ENCODE measurements at places on chromosomes 3 and 15.

DNA sequence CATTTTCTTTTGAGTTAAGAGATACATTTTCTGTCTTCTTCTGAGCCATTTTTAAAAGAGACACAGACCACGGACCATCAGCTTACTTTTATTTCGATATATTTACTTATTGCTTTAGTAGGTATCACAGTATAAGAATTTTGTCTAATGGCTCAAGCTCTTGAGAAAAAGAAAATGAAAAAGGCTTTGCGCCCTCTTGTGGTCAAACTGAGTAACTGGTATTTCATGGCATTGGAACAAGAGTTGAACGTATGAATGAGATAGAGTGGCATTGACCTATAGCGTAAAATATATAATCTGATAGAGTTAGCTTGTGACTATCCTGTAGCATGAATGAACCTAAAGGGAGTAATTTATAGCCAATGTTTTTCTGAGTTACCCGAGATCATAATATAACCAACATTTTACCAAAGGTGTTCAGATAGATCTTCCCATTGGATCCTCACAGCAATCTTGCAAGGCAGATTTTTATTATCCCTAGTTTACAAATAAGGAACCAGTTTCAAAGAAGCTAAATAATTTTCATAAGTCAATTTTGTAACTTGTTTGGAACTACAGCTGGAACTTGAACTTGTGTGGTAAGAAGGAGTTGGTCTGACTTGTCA lies 154.6 kb downstream of the POLR2M start:
- peak; percentile 59 for DNase-seq

GRCh38 chr15:68830141-68830785 lies 9.6 kb upstream of the ANP32A start:
- no peak for DNase-seq

- no peak for DNase-seq
These were observed 94.9 kb upstream of the ATP2B2 start for GRCh38 chr3:10600296-10600714.

GRCh38 chr3:143266927-143267326 lies 147.4 kb downstream of the CHST2 start:
- DNase-seq = no peak

GRCh38 chr3:194777729-194778128 lies 92.0 kb downstream of the FAM43A start:
- no peak for DNase-seq

GRCh38 chr3:39075910-39076309 lies 24.1 kb downstream of the WDR48 start:
- no peak for DNase-seq

GRCh38 chr3:105351821-105352220 lies 14.9 kb upstream of the ALCAM start:
- no peak for DNase-seq

DNA sequence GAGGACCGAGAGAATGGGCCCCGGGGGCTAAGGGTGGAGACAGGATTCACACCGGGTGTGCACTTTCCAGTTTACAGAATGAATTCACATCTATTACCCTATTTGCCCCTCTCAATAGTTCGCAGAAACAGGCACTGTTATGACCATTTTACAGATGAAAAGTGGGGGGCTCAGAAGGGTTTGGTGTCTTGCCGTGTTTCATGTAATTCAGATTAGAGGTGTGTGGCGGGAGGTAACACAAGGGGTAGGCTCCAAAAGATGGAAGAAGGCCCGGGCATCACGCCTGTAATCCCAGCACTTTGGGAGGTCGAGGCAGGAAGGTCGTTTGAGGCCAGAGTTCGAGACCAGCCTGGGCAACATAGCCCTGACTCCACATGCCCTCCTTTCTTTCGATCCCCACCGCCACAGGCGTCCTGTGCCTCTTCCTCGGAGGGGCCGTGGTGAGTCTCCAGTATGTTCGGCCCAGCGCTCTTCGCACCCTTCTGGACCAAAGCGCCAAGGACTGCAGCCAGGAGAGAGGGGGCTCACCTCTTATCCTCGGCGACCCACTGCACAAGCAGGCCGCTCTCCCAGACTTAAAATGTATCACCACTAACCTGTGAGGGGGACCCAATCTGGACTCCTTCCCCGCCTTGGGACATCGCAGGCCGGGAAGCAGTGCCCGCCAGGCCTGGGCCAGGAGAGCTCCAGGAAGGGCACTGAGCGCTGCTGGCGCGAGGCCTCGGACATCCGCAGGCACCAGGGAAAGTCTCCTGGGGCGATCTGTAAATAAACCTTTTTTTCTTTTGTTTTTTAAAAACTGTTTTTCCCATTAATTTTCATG lies 3.4 kb downstream of the DUOXA2 start:
- no peak for DNase-seq

- no peak for DNase-seq
These were observed 40.0 kb downstream of the SLC6A11 start for GRCh38 chr3:10855871-10856662.

DNA sequence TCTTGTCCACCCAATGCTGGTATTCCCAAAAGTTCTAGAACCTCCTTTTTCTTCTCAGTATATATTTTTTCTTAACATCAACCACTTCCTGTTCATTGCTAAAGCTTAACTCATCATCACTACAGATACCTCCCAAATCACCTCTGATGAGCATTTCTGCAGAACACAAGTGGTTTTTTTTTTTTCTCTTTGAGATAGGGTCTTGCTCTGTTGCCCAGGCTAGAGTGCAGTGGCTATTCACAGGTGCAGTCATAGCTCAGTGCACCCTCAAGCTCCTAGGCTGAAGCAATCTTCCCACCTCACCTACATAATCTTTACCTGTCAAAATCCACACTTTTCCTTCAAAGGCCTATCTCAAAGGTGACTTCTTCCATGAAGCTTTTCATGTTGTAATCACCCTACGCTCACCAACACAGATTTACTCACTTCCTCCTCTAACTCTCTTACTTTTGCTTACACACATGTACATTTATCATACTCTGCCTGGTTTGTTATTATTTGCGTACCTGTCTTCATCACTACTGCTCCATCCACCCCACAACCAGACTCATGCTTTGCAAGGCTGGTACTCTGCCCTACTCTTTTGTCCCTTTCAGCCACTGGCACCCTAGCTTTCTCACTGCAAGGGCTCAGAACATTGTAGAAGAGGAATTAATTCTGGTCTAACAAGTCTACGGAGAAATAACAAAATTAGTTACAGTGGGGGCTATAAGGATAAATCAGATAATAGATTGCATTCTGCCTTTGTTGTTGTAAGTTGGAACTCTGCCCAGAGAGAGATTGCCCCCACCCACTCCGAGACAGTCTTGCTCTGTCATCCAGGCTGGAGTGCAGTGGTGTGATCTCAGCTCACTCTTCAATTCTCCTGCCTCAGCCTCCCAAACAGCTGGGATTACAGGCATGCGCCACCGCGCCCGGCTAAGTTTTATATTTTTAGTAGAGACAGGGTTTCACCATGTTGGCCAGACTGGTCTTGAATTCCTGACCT lies 27.5 kb downstream of the HERC1 start:
- DNase-seq = no peak

DNA sequence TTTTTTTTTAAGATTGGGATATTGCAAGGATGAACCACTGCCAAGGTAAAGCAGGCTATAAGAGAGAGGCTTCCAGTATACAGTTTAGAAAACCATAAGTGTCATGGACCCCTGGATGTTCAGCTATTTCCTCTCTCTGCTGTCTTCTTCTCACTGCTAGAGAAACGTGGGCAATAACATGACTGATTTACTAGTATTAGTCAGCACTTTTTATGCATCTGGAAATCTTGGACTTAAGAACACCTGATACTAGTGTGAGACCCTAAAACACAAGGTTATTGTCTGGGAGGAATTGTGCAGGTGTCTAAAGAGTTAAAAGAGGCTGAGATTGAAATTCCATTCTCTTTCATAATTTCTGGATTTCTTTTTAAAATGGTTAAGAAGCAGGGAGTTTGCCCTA lies 460.6 kb upstream of the MCTP2 start:
- no peak for DNase-seq

- DNase-seq = no peak
These were observed 21.5 kb downstream of the FRMD4B start for GRCh38 chr3:69364354-69364753.

DNA sequence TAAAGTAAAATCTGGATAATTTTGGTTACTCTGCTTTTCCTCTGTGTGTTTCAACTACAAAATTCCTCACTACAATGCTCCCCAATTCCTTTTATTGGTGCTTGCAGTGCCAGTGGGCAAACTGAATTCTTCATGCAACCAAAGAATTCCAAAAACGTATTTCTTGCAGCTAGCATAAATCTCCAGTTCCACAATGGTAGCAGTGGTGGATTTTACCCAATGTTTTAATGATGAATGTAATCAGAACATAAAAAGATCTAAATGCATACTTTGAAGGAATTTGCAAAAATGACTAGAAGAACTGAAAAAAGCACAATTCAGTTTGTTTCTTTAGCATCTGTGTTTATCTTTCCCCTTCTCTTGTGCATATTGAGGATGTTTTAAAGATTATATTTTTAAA lies 359.6 kb upstream of the TPRG1 start:
- DNase-seq = no peak

DNA sequence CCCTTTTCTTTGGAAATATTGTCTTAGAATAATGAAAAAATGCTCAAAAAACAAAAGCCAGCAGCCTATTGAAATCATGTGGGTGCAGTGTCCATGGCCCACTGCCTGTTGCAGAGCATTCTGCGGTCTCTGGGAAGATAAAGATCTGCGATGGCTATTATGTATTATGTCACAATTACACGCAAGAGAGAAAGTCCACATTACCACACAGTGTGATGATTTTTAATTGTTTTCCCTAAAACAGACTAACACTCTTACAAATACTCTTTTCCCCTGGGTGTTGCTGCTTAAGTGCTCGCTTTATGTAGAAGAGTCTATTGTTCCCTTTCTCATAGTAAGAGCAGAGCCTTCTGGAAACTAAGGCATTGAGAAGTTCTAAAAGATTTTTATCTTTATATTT lies 32.2 kb downstream of the SSR3 start:
- no peak for DNase-seq

- DNase-seq = no peak
These were observed 29.9 kb upstream of the ALDH1A2 start for GRCh38 chr15:58095415-58095814.

GRCh38 chr3:64619216-64619615 lies 68.6 kb downstream of the ADAMTS9 start:
- DNase-seq = no peak

GRCh38 chr3:177523067-177523675 lies 325.9 kb upstream of the TBL1XR1 start:
- no peak for DNase-seq

DNA sequence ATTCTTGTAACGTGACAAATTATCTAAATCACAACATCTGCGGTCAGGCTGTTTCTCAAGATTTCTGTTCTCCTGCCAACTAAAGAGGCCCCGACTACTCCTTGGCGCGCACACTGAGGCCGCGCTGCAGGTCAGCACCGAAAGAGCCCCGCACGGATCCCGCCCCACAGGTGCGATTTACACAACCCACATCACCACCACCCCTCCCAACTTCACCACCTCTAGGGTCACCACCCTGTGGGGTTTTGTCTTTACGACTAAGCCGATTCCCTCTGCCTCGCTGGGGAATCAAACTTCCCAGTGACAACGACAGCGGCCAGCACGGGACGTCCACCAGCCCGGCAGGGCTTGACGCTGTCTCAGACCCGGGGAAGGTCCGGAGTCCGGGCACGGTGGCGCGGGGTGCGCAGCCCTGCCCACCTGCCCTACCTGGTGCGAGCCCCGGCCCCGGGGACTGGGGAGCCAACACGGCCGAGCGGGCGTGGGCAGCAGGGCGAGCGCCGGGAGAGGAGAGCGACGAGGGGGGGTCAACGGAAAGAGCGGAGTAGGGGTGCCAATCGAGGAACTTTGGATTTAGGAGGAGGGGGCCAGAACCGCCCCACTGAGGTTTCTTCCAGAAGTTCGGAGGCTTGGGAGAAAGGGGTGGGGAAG lies 764 bp downstream of the UACA start:
- no peak for DNase-seq

DNA sequence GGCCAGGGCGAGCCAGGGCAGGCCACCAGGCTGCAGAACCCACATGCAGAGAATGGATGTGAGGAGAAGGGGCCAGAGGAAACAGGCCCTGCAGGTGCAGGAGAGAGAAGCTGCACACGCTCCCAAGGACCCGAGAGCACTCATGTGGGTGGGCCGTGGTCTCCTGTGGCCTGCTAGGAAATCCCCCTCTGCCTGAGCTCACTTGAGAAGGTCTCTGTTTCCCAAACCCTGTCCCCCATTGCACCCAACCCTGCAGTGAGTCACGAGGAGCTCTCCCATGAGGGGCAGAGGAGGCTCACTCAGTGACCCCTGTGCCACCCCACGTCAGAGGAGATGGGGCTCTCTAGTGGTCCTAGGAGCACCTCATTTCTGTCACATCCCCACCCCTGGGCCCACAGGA lies 111.1 kb downstream of the KLF13 start:
- DNase-seq = no peak

- no peak for DNase-seq
These were observed 38.6 kb downstream of the ACSBG1 start for GRCh38 chr15:78195735-78196201.

GRCh38 chr3:45991341-45991740 lies 4.3 kb downstream of the FYCO1 start:
- DNase-seq = no peak

DNA sequence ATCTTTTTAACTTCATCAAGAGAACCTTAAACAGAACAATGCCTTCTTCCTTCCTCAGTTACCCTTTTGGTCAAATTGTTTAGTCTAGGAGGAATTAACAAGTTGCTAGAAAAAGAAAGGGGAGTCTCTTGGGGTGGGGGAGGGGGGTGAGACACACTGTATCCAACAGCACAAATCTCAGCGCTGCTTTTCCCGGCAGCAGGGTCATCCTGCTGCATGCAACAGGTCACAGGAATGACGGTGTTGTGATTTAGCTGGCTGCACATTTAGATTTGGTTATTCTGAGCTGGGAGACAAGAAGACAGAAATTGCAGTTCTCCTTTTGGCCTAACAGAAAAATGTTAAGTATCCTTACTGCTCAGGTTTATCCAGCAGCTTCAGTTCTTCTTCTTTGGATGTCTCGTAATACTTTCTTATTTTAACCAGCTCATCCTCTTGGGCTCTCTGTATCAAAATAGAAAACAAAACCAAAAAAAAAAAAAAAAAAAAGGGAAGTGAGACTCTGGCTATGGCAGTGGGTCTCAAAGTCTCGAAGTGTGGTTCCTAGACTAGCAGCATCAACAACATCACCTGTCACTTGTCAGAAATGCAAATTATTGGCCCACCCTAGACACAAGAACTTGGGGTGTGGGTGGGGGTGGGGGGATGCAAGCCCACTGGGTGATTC lies 190.5 kb downstream of the GREM1 start:
- no peak for DNase-seq

DNA sequence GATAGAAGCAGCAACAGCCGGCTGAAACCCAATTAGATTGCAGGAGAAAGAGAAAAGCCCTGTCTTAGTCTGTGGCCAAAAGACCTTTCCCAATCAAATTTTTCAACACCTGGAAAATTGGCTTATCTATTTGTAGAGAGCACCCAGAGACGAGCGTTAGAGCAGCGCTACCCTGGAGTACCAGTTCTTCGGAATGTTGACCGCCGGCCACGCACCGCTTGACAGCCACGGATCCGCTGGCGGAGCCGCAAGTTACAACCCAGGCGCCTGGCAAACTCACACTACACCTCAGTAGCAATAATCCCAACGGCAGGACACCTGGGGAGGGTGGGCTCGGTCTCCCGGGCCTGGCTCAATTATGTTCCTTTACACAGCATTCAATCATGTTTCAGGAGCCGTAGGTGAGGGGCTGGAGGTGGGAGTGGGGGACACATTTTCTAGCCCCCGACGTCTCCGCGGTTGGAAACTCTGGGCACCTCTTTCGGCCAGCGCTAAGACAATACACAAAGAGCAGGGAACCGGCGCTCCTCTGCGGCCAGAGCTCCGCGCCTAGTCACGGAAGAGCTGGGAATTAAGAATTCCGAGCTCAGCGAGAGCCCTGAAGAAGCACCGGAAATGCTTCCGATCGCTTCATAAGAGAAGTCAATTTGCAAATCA lies 1.2 kb downstream of the MB21D2 start:
- no peak for DNase-seq

Data from HFF-Myc (cell line).